ENCODE measurements at places on chromosomes 4 and X.

DNA sequence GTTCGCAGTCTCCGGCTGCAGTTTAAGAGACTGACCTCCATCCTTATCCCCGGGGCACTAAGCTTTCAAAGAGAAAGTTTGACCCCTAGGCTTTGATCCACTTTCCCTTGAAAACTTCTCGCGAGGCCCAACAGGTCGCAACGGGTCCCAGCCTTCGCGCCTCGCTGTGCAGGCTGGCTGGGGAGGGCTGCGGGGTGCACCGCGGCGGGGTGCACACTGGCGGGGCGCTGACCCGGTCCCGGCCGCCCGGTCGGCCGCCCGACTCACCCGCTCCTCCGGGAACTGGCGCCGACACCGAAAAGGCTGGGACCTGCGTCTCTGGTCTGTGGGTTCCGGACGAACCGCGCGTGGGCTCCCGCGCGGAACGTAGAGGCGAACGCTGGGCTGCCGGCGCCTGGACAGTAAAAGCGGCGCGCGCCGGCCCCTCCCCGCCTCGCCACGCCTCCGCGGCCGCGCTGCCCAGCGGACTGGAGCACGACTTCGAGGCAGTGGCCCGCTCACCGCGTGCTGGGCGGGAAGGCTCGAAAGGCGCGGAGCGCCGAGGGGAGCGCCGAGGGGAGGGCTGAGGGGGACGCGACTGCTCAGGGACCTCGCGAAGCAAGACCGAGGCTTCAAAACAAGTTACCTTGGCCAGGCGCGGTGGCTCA, at the start of gene TAF7L:
Gene TAF7L, minus strand, starts transcription at position 378 of the 647 bp plus-strand sequence. CDS start 3,791 bp downstream, outside the sequence.
- DNase-seq, result no peak

DNA sequence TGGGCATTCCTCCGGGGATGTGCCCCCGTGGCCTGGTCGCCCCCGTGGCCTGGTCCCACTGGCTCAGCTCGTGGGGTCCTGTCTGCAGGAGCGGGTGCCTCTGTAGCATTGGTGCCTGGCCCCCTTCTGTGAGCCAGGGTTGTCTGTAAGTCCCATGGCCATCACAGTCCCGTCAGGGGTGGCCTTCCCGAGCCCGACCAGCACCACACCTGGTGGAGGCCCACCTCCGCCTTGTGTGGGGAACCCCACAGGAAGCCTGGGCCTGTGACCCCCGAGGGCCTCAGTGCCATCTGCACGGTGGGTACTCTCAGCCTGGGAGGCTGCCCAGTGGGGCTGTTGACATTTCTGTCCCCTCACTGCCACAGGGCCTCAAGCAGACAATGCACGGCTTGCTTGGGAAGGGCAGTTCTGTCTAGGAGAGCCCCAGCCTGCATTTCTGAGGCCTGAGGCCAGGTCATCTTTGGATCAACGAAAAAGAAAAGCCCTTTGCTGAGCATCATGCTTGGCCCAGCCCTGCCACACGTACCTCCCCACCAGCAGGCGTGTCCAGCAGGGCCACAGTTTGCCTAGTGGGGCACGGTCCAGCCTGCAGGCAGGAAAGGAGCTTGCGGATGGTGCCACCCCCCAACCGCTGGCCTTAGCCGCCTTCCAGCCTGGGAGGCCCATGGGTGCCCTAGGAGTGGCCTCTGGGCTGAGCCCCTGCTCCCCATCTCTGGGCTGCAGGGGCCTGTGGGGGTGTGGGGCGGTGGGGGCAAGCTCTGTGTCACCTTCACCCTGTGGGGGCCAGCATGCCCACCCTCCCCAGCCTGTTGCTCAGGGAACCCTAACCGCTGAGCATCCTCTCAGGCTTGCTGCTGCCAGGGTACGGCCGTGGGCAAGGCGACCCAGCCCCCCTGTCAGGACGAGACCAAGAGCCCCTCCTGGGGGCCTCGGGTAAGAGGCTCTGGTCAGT, 23.2 kb downstream of the NKX1-1 start:
- no peak for DNase-seq

- no peak for DNase-seq
These were observed 73.1 kb downstream of the WFS1 start for GRCh38 chr4:6342530-6343293.

DNA sequence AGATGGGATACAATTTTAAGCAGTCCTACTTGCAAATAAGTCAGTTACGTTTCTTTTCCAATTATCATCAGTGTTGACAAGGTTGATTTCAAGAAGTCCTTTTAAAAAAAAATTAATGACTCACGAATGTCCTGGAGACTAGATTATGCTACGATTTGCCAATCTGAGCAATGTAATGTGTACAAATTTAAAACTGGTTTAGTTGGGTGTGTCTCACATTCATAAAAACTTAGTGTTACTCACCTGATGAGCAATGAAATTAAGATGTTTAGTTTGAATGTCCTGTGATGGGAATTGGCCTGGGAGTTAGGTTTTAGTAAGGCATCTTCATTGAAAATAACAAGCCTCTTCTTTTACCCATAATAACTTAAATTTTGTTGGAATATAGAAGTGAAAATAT, 136.7 kb upstream of the POF1B start:
- DNase-seq, result no peak

- no peak for DNase-seq
These were observed 163.8 kb downstream of the BANK1 start for GRCh38 chr4:101954351-101954750.

DNA sequence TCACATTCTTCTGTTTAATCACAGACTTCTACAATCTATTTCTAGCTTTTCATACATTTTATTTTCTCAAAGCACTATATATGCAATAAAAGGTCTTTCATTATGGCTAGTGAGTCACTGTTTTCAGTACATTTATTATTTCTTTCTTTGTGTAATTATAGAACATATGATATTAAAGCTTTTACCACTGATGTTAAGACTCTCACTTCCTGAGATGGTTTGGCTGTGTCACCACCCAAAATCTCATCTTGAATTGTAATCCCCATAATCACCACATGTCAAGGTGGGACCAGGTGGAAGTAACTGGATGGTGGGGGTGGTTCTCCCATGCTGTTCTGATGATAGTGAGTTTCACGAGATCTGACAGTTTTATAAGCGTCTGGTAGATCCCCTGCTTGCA, 41.9 kb downstream of the UBA6 start:
- no peak for DNase-seq

DNA sequence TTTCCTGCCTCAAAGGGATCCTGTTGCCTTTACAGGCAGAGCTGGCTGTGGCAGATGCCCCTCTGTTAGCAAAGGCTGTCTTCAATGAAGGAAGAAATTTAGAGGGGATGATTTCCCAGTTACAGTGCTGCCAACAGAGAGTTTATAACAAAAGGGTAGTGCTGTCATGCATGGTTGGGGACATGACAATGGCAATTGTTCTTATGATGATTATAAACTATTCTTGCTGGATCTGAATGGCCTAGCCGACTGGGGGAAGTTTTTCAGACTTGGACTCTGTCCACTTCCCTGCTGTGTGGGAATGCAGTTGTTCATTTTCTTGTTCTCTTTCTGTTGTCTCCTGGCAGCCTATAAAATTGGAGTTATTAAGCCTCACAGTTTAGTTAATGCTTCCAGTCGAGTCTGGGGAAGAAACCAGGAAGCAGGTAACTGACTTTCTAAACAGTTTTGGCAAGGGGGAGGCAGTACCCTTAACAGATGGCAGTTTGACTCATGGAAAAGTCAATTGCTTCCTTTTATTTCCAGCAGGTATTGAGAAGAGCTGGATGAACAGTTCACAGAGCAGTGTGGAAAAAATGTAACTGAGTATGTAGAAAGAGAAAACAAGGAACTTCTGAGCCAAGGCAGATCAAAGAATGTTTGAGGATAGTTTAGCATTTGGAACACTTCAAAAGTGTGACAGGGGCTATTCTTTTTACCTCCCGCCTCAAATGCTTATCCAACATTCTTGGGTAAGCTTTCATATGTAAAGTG, 582.6 kb downstream of the RAPGEF2 start:
- no peak for DNase-seq

DNA sequence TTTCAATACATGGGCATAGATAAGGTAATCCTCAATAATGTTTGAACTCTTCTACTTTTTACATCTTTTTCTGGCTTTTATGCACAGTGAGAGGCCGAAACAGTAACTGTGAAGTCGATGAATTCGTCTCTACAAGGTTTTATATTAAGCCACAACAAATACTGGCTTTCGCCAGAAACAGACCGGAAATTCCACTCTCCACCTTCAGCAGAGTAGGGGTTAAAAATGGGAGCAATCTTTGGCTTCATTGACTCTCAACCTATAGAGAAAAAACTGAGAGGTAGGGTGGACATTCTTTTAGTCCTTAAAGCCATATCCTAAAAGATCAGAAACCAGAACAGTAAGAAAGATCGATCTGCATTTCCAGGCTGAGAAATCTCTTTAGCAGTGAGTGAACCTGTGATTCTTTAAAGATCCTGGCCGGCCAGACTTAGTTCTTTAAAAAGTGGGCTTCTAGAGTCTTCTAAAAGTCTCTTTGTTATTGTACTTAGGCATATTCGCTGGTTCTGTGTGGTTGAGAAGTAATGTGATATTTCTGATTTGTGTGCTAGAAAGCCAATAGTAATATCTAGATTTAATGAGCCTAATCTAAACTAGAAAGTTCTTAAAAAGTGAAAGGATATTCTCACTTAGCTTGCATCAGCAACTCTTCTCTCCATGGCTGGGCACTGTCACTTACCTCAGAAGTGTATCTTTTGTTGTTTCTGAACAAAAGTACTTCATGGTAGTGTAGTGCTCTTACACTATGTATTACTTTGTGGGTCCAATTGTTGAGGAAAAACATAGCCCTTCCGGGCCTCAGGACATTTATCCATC, 2.0 kb downstream of the HSPA4L start:
- no peak for DNase-seq

DNA sequence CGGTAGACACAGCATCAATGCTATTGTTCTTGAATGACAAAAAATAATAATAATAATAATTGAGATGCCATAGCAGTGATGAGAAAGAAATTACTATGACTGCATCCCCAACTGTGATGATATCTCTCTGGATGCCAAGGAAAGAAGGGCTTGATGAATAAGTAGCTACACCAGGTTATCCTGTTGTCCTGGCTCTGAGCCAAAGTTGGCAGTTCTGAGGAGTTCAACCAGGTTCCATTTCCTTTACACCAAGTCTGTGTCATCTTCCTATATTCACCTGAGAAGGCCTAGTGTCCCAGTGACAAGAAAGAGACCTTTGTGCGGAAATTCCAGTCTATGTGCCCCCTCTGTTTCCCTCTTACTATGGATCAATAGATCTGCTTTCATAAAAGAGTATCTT, 3.4 kb upstream of the MAML3 start:
- no peak for DNase-seq

GRCh38 chrX:101407167-101407747, 468 bp downstream of the GLA start:
- no peak for DNase-seq

- DNase-seq, result no peak
These were observed 48.4 kb upstream of the MAP3K15 start for GRCh38 chrX:19563746-19564145.

DNA sequence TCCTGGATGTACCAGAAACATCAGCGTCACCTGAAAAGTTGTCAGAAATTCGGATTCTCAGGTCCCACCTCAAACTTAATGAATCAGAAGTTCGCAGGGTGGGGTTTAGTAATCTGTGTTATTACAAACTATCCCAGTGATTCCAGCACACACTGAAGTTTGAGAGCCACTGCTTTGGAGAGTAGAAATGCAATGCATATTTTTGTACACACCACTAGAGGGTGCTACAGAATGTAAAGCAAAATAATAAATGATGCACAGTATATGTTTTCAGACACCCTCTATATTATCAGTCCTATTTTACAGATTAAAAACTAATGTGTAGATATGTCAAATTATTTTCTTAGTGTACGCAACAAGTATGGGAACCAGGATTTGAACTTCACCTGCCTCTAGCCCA, 2.4 kb upstream of the MORF4L2 start:
- peak; percentile 31 for DNase-seq

DNA sequence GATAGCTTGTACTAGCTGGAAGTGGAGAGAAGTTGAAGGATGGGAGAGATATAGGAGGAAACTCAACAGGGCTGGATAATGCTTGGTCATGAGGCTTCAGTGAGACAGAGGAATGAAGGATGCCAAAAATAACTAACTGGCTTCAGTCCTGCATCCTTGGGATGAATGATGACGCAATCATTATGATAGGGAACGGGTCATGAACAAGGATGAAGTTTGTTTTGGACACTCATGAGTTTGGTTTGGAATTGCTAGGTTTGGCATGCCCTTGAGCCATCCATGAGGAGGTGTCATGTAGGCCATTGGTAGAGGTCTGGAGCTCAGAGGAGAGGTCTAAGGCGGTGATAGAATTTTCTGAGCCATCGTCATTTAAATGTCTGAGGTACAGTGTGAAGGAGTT, 160.0 kb upstream of the NHS start:
- DNase-seq, result no peak

DNA sequence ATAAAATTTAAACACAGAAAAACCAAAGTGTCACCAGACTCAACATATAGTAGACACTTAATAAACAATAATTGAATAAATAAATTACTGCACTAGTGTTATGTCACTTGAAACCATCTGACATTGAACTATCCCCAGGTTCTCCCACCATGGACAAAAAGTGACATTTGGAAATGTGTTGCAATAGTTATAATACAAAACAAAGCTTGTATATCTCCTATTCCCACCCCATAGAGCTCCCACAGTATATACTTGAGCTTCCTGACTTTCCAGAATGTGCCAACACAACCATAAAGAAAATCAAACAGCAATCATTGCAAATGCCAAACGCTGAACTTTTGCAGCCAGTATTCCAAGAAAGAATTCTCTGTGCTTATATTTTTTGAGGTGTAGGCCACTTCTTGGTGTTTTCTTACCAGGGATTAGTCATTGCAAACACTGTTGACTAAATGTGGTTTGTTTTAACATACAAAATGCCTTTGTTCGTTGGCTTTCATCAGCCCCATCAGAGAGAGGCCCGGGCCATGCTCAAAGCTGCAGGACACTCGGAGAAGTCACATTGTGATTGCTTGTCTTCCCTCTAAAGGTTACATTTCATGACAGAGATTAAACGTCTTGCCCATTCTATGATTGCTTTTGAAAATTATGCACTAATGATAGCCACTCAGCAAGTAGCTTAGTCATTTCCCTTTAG, 33.8 kb downstream of the PPARGC1A start:
- DNase-seq, result no peak

GRCh38 chr4:184450743-184451535, 23.4 kb downstream of the IRF2 start:
- DNase-seq, result no peak

Measured in CD4-positive, alpha-beta T cell treated with Interleukin-15 for 4 hours (primary cell).